ENCODE measurements at places on chromosomes 3 and 15.

DNA sequence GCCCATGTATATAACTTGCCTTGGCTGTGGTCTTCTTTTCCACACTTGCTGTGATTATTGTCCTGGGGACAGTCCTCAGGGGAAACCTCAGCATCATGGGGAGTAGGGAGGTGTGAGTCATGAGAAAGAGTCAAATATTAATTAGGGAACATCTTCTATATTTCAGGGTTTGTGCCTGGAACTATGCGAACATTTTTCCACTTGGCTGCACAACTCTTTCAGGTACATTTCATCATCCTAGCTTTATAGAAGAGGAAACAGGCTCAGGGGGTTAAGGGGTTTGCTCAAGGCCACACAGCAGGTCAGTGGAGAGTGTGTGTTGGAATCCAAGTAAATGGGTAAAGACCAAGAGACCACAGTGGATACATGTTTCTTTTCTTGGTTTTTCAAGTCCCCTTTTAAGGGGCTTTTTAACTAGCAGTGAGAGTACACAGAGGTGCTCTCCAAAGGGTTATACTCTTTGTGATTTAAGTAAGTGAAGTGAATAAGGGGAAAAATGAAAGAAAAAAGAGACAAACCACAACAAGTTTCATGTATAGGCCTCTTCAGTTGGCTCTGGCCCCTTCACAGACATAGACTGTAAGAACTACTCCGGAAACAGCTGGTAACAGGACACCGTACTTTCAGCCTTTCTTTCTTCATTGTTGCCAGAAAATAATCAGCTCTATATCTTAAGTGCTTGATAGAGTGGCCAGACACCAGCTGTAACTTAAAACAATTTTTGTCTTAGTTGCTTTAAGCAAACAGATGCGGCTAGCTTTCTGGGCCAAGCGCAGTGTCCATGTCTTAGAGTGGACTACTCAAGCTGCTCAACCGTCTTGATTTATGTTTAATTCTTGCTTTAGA, 64.6 kb downstream of the EEFSEC start:
- DNase-seq: no peak

GRCh38 chr15:22884344-22884743, 45.9 kb downstream of the NIPA2 start:
- DNase-seq: no peak

DNA sequence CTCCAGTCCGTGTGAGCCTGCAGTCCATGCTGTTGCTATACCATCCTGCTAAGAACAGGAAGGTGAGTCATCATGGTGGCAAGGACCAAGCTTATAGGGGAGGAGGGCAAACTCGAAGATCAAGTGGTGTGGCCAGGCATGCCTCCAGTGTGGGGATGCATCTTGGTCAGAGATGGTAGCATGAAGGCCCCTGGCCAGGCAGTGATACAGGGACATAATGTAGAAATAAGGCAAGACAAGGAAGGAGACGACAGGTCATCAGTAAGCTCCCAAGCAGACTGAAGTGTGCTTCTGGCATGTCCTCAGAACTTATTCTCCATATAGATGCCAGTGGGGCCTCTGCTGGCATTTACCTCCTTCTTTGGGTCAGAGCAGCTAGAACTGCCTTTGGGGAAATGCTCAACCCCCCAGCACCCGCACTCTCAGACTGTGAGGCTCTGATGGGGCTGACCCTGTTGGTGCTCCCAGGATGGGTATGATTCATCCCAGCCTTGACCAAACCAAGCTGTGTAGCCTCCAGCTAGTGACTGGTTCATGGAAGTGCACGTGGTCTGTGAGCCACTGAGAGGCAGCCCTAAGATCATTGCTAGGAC, 52.5 kb upstream of the ATP2B2 start:
- DNase-seq: no peak

- no peak for DNase-seq
These were observed 79.3 kb upstream of the TCF12 start for GRCh38 chr15:56839099-56839498.

- DNase-seq: no peak
These were observed 97.5 kb downstream of the SLC49A4 start for GRCh38 chr3:122892118-122892960.

GRCh38 chr15:99504823-99505551, 60.8 kb upstream of the MEF2A start:
- no peak for DNase-seq

DNA sequence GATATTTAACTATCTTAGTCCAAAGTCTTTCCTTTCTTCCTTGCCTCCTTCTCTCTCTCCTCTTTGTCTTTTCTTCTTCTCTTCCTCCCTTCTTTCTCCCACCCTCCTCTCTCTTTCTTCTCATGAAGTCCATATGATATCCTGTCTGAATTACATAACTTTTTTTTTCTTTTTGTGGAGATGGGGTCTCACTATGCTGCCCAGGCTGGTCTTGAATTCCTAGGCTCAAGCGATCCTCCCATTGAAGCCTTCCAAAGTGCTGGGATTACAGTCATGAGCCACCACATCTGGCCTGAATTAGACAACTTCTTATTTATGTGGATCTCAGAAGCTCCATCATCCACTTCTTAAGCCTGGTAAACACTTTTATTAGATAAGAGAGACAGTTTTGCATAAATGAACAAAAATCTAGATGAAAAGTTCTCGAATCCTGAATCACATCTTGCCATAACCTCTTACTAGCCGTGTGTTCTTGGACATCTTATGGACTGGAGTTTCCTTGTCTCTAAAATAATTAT, 206.5 kb downstream of the LPP start:
- DNase-seq: no peak

- no peak for DNase-seq
These were observed 1.3 kb downstream of the AQP9 start for GRCh38 chr15:58139276-58139988.

GRCh38 chr3:64345371-64345770, 120.1 kb upstream of the PRICKLE2 start:
- DNase-seq: no peak

DNA sequence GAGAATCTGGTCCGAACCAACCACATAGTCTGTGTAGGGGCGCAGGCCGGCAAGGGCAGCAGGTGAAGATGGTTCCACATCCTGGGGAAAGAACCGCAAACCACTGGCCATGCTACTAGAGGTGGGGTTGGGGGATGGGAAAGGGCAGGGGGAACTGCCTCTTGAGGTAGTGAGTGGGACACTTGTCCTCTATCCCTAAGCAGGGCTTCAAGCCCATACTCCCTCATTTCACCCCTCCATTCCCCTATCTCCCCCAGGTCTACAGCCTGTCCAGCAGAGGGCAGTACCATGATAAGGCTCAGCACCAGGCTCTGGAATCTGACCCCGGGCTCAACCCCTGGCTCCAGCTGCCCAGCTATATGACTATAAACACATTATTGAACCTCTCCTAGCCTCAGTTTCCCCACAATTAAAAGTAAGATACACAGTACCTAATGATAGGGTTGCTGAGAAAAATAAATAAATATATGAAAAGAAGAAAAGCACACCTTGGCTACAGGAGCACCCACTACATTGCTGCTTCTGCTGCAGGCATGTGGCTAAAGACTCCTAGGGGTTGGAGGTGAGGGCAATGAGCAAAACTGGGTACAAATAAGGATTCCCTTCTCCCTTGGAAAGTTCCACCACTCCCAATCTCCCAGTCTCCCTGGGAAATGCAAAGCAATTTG, 6.3 kb downstream of the GORASP1 start:
- DNase-seq: peak; percentile 58

DNA sequence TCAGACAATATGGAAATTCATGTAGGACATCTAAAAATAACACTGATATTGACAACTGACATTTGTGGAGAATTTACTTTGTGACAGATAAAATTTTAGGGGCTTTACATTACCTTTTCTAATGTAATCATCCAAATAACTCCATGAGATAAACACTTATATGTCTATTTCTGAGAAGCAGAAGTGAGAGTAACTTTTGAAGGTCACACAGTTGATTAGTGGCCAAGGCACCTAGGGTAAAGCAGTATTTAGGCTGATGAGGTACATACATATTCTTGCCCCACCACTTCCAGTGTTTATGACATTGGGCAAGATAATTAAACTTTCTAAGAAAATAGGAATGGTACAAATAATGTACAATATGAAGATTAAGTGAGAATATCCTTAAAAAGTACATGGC, 248.4 kb downstream of the CPNE4 start:
- DNase-seq: no peak

- no peak for DNase-seq
These were observed 109.8 kb downstream of the RPL22L1 start for GRCh38 chr3:170760174-170760526.

- DNase-seq: no peak
These were observed 61.1 kb upstream of the ZBTB20 start for GRCh38 chr3:115208066-115208750.

DNA sequence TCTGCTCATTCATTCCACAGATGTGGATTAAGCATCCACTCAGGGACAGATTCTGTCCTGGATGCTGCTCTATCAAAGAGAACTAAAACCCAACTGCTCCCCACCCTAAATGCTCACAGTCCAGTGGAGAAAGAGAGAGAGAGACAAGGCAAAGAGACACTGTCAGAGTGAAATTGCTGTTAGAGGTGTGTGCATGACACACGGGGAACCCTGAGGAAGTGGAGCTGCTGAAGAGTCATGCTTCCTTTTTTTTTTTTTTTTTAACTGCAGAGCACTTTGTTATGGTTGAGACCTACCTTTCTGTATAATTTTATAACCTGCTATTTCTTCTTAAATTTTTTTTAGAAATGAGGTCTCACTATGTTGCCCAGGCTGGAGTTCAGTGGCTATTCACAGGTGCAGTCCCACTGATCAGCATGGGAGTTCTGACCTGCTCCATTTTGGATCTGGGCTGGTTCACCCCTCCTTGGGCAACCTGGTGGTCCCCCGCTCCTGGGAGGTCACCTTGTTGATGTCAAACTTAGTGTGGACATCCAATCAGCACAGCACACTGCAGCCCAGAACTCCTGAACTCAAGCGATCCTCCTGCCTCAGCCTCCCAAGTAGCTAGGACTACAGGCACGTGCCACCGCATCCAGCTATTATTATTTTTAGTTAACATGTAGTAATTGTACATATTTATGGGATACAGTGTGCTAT, 18.2 kb upstream of the PSTPIP1 start:
- DNase-seq: no peak

- DNase-seq: no peak
These were observed 380.7 kb downstream of the ERC2 start for GRCh38 chr3:56087451-56088053.

GRCh38 chr3:193686665-193687483, 93.9 kb downstream of the OPA1 start:
- no peak for DNase-seq

DNA sequence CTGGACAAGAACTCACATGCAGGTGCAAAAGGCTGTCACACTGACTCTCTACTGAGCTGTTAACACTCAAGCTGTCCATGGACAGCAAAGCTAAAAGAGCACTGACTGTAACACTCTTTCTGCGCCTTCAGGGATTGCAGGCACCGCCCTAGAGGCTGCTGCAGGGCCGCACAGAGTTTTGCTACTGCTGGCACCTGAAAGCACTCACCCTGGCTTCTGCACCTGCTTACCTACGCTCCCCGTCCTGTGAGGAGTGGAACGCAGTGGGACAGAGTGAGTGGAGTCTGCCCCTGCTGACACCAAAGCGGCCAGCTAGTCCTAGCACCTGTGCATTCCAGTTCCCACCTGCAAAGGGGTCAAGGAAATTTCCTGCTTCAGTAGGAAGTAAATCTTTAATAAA, 941.3 kb downstream of the DIPK2A start:
- DNase-seq: no peak

- DNase-seq: no peak
These were observed 56.8 kb downstream of the DNAJB8 start for GRCh38 chr3:128409624-128410581.

DNA sequence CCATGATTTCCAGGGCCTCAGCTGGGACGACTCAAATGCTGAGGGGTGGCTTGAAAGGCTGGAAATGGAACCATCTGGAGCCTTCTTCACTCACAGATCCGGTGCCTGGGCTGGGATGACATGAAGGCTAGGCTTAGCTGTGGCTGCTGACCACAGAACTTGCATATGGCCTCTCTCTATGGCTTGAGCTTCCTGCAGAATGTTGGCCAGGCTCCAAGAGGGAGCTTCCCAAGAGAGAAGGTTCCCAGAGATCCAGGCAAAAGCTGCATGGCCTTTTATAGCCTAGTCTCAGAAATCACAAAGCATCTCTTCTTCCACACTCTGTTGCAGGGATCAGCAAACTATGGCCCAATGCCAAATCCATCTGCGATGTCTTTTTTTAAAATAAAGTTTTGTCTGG, 44.8 kb downstream of the GATM start:
- peak; percentile 26 for DNase-seq

- no peak for DNase-seq
These were observed 153.1 kb downstream of the VGLL3 start for GRCh38 chr3:86837871-86838270.

DNA sequence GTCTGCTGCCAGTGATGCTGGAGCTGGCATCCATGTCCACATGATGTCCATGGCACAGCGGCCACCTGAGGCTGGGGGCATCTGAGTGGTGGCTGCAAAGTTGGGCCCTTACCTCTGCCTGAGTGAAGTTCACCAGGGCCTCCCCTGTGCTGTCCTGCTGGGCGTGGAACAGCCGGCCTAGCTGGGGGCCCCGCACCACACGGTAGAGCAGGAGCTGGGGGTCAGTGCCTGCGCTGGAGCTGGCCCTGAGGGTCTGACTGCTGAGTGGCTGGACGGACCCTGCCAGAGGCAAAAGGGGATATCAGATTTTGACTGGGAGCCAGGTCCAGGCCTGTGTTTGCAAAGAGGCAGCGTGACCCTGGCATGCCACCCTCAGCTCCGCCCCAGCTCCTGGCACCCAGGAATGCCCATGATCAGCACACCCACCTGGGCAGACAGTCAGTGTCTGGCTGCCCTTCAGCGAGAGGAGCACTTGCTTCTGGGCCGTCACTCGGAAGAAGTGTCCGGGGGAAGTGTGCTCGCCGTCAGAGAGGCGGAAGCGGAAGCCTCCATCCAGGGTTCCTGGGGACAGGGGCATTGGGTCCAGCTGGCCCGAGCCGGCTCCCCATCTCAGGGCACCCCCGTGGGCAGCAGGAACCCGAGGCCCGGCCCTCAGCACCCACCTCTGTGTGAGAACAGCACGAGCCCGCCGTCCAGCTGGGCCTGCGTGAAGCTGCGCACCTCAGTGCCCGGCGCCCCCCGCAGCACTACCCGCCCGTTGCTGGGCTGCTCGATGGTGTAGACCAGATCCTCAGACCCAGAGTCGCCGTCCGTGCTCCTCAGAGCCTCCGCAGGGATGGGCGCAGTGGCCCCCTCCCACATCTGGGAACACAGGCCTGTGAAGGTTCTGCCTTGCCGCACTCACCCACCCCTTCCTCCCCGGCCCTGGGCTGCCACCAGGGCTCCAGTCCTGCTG, 30.2 kb downstream of the CSPG4 start:
- DNase-seq: no peak

DNA sequence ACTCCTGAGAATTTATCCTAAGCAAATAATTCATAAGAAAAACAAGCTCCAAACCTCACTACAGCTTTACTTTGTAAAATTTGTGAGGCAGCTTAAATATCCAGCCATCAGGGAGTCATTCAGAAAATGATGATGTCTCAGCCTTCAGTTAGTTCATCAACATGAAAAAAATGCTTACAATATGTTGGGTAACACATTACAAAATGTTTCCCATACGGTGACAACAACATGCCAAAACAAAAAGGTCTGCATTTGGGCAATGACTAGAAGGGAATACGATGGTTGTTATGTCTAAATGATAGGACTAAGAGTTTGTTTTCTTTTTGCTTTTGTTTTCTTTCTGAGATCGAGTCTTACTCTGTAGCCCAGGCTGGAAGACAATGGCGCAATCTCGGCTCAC, 47.0 kb upstream of the CFAP161 start:
- DNase-seq: no peak

- no peak for DNase-seq
These were observed 12.4 kb downstream of the ACTC1 start for GRCh38 chr15:34782901-34783300.

Data from Calu3 (cell line).